ENCODE measurements at places on chromosomes 6 and 20.

GRCh38 chr20:2871661-2872458 lies 1.4 kb upstream of the PTPRA start:
- no peak for DNase-seq

GRCh38 chr6:30963641-30964040 lies 19.9 kb upstream of the MUC21 start:
- no peak for DNase-seq

GRCh38 chr6:11214901-11215300 lies 17.6 kb downstream of the NEDD9 start:
- DNase-seq: no peak

- DNase-seq: no peak
Observed at GRCh38 chr6:119962505-119962904, 612.9 kb upstream of the MAN1A1 start.

DNA sequence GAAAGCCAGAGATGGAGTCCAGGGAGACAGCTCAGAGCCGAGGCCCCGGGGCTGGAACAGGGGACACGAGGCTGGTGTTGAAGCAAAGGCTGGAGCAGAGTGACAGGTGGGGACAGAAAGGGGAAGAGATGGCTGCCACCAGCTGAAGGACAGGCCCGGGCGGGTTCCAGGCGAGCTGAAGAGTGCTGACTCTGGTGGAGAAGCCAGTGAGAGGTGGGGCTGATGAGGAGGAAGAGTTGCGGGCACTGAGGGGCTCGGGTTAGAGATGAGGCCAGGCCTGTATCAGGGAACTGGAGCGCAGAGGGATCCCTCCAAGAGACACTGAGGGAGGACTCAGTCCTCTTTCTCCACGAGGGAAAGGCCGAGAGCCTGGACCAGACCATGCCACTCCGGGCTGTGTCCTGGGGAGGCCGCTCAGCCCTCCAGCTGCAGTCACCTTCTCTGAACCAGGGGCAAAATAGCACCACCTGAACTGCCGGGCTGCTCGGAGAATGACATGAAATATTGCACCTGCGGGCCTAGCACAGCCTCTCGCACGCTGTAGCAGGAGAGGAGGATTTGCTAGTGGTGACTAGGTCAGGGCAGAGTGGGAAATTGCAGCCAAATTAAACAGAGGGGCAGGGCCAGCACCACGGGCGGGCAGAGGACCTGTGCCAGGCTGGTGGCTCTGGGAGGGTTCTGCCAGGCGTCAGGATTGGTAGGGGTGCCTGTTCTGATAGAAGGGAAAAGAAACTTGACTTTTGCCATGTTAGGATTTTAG lies 175.9 kb downstream of the ZDHHC14 start:
- DNase-seq: no peak

GRCh38 chr6:142417331-142417750 lies 115.5 kb downstream of the ADGRG6 start:
- DNase-seq: no peak

Measured in epithelial cell of proximal tubule (primary cell).